ENCODE measurements at places on chromosomes 13 and 19.

DNA sequence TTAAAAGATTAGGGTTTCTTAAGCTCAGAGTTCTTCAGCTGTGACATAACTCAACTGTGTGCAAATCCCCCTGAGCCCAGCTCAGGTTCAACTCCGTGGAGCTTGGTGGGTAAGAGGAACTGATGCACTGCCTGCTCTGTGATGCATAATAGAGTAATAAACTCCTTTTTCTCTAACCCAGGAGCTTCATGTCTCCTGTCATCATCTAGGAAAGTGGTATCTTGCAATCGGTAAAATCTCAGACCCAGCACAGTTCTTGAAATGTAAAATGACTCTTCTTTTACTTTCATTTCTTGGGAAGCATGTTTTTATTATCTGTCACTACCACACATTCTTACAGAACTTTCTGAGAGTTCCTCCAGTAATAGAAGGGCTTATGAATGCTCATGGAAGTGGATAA is 123.8 kb upstream of the PCDH9 start:
- DNase-seq, result no peak

- no peak for DNase-seq
Observed at GRCh38 chr13:111485491-111486250, 165.2 kb downstream of the TEX29 start.

- DNase-seq, result no peak
Observed at GRCh38 chr19:18523841-18524240, 2.0 kb upstream of the ELL start.

DNA sequence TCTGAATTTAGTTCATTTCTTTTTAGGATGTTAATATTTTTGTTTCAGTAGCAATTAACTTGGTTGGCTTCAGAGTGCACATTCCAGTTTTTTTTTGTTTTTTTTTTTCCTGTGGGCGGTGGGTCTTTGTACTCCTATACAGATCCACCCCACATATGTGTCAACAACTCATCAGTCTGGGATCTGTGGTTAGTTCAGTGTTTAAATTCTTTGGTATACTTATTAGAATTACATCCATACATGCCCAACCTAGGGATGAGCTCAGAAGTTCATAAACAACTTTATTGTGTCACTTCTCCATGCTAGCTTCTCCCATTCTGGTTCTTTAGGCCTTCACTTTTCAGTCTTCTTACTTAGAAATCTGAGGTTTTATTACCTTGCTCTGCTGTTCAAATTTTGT is 50.9 kb downstream of the PCCA start:
- no peak for DNase-seq

Data from stimulated activated CD4-positive, alpha-beta T cell treated with anti-CD3 and anti-CD28 coated beads, Interleukin-4, amount 100 ng/mL, for 24 hours (primary cell).